T-helper 22 cell (primary cell): ENCODE measurements at places on chromosomes 4 and X.

- no peak for DNase-seq
Measured at GRCh38 chr4:6887591-6888371, 21.8 kb upstream of the TBC1D14 start.

GRCh38 chrX:39840581-39841093, 257.1 kb downstream of the BCOR start:
- no peak for DNase-seq

DNA sequence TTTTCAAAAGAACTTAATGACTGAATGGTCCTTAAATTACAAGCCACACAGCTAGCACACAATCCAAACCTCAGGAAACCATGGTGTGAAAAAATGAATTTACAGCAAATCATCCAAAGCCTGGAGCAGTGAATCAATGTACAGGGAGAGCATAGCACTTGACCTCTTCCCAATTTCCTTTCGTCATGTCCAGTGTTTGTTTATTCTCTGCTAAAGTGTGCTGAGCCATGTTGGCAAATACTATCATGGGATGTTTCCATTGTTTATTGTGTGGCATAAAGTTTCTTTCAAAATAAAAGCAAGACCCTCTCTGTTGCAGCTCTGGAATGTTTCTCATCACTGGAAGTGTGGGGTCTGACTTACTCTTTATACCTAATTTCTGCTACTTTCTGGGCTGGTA, 25.4 kb upstream of the FAM47B start:
- DNase-seq, result no peak

- DNase-seq, result no peak
Measured at GRCh38 chr4:1728061-1728980, 7.0 kb downstream of the TACC3 start.

DNA sequence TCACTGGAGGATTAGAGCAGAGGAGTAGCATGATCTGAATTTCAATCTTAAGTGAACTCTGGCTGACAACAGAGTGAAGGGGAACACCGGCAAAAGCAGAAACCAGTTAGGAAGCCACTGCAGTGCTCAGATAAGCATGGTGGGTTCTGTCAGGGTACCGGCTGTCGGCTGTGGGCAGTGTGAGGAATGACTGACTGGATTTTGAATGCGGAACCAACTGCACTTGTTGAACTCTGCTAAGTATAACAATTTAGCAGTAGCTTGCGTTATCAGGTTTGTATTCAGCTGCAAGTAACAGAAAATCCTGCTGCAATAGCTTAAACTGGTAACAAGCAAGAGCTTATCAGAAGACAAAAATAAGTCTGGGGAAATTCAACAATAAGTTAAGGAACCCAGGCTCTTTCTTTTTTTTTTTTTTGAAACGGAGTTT, 5.2 kb downstream of the HTT start:
- no peak for DNase-seq

GRCh38 chr4:119233191-119233590, 20.7 kb downstream of the USP53 start:
- DNase-seq, result no peak

DNA sequence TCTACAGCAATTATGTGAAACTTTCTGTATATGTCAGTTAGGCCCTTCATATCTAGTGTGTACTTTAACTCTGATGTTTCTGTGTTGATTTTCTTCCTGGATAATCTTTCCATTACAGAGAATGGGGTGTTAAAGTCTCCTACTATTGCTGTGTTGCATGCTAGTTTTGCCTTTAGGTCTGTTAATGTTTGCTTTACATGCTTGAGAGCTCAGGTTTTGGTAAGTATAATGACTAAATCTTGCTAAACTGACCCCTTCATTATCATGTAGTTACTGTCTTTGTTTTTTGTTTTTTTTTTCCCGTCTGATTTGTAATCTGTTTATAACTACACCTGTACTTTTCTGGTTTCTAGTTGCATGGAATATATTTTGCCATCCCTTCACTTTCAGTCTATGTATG, 63.6 kb upstream of the UGT2B15 start:
- DNase-seq, result no peak

DNA sequence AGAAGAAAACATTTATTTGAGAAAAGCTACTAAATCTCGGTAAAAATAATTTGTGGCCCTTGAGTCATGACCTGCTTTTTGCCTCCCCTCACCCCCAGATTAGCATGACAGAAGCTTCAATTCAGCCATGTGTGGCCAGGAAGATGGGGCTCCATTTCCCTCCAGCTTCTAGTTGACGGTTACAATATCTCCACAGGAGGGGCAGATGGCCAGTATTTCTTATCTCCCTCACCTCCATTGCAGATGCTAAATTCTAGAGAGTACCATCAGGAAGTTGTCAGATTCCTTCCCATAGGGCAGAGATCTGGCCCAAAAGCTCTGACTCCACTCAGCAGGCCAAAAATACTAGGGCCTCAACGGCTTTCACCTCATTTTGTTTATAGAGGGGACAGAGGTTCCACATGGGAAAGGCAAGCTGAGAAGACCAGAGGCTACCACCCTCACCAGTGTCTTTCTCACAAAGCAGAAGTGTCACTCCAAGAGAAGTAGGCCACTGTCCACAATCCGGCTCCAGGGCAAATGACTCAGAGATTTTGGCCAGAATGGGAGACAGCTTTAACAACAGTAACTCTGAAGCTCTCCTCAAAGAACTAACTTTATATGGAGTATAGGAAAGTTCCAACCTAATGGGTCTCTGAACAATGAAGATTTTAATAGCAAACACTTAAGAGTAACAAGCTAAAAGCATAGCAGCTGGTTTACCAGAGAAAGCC, 108.3 kb downstream of the TBC1D19 start:
- no peak for DNase-seq

DNA sequence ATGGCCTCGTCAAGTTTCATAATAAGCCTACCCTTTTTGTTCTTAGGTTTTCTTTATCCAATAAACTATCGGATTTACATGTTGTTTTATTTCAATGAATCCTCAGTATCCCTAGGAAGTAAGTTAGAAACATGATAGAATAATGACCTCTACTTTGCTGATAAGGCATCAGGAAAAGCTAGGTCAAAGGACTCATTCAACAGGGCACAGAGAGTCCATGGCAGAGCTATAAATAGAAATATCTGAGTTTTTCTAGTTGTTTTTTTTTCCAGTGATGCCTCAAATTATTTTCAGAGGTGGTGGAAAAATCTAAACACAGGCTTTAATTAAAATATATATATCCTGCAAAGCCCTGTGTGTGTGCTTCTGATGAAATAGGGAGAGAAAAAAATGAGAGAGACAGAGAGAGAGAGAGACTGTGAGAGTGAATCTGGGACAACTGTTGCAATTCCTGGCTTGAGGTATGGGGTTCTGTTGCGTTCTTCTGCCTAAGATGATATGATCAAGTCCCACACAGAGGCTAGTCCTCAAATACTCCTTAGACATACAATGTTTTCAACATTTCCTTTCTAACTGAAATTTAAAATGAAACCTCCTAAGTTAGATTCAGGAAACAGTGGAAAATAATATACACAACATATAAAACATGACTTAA, 139.9 kb downstream of the HDX start:
- no peak for DNase-seq

GRCh38 chr4:36493251-36493650, 211.8 kb downstream of the DTHD1 start:
- DNase-seq, result no peak

GRCh38 chr4:176902710-176903323, 110.1 kb upstream of the VEGFC start:
- no peak for DNase-seq

GRCh38 chr4:48795108-48795507, 15.0 kb upstream of the FRYL start:
- no peak for DNase-seq

DNA sequence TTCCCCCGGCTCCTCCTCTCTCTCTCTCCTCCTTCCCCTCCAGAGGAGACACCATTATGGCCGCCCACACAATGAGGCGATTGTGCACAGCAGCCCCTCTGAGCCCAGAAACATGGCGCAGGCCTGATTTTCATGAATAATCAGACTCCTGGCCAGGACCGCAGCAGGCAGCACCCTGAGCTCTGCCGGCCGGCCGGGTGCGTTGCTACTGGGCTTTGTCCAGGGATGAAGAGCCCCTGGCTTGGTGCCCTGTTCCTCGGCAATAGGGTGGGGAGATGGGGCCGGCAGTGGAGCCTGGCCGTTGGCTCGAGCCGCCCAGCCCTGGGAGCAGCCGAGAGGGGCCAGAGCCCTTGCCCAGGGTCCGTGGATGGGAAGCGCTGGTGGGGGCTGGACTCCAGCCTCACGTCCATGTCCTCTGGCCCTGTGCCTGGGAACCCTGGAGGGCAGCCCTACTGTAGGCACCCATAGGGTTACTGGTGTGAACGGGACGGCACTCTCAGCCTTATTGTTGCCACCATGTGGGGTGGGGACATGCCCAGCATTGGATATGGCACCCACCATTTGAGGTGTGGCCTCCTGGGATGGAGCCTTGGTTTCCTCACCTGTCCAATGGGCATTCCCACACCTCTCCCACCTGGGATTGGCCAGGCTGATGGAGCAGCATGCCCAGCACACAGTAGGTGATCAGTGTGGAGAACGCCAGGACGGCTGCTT, 103.0 kb downstream of the SORCS2 start:
- no peak for DNase-seq

DNA sequence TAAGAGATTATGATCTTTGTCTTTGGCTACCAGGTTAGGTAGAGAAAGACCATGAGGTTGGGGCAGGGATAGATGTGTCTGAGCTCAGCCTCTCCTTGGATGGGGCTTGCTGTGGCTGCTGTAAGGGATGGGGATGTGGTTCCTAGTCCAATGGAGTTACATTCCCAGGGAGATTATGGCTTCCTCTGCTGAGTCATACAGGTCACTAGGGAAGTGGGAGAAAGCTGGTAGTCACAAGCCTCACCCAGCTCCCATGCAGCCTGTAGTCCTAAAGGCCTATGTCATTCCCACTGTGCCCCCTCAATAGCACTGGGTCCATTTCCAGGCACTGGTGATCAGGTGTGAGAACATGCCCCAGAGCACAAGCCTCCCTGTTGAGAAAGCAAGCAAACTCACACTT, 70.6 kb upstream of the CENPE start:
- DNase-seq, result no peak

DNA sequence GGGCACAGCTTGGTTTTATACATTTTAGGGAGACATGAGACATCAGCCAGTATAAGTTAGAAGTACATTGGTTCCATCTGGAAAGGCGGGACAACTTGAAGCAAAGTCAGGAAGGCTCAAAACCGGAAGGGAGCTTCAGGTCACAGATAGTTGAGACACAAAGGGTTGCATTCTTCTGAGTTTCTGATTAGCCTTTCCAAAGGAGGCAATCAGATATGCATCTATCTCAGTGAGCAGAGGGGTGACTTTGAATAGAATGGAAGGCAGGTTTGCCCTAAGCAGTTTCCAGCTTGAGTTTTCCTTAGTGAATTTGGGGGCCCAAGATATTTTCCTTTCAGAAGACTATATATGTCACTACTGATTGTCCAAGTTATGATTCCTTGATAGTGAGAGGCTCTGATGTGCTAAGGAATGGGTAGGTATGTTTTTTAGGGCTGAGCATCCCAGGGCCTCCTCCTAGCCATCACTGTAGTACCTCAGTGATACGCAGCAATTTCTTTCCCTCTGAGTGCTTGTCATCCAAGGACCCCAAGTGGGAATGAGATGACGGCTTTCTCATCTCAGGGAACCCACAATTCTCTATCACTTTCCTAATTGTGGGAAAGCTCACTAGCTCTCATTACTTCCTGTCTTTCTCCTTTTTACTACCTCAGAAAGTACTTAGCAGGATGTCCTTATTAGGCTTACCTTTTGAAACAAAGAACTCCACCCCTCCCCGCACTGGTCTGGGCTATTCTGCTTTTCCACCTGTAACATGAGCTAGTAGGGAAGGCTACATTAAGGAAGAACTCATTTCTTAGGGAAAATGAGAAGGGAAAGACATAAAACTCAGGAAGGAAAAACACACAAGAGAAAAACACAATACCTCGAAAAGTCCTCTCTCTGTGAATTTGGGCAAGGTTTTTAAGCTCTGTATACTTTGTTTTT, 632.7 kb downstream of the RAPGEF2 start:
- DNase-seq, result no peak

DNA sequence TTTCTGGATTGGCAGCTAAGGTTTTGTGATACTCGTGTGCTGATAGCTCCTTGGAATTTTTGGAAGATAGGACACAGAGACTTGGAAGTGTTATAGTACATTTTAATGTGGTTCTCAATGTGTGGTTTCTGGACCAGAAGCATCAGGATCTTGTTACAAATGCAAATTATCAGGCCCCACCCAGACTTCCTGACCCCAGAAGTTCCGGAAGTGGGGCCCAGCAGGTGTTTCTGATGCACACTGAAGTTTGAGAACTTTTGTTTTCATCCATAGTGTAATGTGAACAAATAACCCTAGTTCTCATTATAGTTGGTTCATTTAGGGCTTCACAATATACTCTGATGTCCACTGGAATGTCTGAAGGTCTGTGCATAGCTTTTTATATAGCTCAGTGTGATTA, 49.6 kb downstream of the LAMP2 start:
- DNase-seq, result no peak

DNA sequence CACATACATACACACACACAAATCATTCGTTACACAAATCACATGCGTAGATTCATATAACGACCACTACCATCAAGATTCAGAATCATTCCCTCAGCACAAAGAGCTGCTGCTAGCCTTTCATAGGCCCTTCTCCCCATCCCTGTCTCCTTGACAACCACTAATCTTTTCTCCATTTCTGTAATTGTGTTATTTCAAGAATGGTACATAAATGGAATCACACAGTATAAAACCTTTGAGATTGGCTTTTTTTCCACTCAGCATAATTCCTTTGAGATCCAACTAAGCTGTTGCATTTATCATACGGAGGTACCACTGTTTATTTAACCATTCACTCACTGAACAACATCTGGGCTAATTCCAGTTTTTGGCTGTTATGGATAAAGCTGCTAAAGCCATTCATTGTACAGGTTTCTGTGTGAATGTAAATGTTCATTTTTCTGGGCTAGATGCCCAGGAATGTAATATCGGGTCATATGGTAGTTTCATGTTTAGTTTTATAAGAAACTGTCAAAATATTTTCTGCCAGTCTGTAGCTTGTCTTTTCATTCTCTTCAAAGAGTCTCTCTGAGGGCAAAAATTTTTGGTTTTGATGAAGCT, 64.1 kb downstream of the USP11 start:
- DNase-seq, result no peak

- no peak for DNase-seq
Measured at GRCh38 chrX:1075156-1075555, 137.3 kb downstream of the CRLF2 start.

- DNase-seq, result no peak
Measured at GRCh38 chr4:6619466-6620255, 20.8 kb upstream of the MRFAP1 start.

DNA sequence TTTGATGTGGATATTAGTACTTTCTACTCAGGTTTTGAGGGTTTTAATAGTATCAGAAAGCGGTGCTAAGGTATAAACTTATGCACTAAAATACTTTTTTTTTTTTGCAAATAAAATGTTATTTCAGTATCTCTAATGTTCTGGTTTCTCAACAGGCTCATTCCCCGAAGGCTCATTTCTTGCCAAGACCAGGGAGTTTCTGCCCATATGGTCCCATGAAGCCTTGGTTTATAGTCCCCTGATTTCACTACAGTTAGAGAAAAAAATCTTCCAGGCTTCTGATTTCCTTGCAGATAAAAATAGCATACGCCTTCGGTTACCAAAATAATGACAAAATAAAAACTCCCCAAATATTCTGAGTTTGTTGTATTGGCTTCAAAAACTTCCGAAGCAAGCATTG, 814.2 kb upstream of the PABPC4L start:
- no peak for DNase-seq
